ENCODE measurements at places on chromosomes 11 and 22.

GRCh38 chr11:110808248-110808647, 96.0 kb upstream of the ARHGAP20 start:
- DNase-seq, result no peak

GRCh38 chr11:2318707-2319106, 16.9 kb downstream of the TSPAN32 start:
- DNase-seq, result no peak

- no peak for DNase-seq
Observed at GRCh38 chr11:70505331-70505731, 107.0 kb downstream of the CTTN start.

GRCh38 chr11:34976496-34977088, 60.2 kb downstream of the PDHX start:
- no peak for DNase-seq

DNA sequence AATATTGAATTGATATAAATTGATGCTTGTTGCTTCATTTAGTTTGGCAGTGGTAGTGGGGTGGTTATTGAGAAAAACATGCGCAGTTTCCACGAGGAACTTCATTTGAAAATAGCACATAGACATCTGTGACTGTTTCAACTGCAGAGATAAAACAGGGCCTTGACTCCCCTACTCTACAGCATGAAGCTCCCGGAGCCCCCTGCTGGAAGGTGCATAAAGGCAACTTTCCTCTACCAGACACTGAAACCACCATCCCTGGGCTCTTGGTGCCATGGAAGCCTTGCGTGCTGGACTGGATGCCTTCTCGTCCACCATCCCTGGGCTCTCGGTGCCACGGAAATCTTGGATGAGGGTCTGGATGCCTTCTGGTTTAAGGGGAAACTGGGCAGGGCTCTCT, 195.9 kb downstream of the CSNK2A3 start:
- DNase-seq, result no peak

DNA sequence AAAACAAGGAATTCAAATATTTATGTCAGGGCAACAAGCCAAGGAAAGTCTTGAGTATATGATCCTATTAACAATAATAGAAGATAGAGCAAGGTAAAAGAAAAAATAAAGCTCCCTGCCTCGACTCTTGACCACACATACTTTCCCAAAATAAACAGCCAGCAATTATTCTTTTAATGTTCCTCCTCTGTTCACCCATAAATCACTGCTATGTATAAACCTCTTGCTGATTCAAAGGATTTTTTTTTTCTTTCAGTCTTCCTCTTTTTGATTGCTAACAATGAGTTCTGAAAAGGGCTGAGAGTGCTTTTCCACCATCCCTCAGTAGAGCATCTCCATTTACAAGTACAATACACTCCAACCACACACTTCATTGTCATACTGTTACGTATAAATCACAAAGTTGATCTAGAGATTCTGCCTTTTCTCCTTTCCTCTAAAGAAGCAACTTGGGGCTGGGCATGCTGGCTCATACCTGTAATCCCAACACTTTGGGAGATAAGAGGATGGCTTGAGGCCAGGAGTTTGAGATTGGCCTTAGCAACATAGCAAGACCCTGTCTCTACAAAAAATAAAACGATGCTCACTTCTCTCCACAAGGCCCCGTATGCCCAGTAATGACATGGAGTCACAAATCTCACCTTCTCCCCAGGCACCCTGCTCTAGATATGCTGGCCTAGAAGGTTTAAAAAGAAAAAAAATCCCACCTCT, 24.0 kb downstream of the RAB30 start:
- DNase-seq, result no peak

- DNase-seq, result no peak
Observed at GRCh38 chr22:19167106-19167869, 11.2 kb downstream of the SLC25A1 start.

DNA sequence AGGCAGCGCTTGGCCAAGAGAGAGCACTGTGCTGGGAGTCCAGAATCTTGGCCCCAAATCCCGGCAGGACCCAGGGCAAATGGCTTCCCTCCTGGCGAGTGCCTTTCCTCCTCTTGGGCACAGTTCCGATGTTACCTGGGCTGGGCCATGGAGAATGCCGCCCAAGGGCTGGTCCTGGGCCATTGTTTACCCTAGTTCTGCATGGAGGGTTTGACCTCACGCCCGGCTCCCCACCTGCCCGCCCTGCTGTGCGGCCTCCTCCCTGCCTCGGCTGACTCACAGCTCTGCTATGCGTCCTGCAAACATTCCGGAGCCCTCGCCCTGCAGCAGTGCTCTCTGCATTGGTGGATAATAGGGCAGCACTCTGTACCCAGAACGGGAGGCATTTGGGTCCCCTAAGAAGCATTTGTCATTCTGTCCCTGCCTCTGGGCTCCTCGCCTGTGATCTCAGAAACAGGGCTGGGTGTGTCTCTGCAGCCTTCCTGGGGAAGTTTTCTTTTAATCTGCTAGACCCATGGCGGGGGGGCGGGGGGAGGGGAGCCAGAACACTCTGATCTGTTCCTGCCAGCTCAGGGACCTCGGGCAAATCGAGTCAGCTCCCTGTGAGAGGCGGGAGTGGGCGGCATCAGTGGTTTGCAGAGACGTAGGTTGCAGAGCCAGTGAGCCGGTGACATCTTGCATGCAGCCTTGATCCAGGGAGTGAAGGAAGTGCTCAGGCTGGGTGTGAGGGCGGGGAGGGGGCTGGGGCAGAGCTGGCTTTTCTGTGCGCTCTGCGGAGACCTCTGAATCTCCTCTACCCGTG, 32.9 kb upstream of the SMIM38 start:
- DNase-seq, result peak; percentile 52

GRCh38 chr11:69171476-69172240, 15.9 kb downstream of the SMIM38 start:
- no peak for DNase-seq

GRCh38 chr11:60121264-60121663, 32.8 kb downstream of the MS4A2 start:
- no peak for DNase-seq

DNA sequence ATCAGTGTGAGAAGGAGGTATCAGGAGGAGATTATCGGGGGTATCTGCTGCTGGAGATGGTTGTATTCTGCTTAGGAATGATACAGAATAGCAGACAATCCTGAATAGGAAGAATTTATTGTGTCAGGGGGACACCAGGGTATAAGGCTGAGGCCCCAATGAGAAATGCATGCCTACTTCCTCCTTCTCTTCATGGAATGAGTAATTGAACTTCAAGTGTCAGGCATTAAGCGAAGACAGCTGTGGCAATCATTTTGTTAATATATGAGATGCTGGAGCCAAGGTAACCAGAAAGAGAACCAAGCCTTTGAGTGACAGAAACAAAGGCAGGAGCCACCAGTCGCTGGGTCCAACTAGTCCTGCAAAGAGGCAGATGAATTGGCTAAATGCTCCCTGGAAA, 49.1 kb downstream of the KIRREL3 start:
- DNase-seq, result no peak

DNA sequence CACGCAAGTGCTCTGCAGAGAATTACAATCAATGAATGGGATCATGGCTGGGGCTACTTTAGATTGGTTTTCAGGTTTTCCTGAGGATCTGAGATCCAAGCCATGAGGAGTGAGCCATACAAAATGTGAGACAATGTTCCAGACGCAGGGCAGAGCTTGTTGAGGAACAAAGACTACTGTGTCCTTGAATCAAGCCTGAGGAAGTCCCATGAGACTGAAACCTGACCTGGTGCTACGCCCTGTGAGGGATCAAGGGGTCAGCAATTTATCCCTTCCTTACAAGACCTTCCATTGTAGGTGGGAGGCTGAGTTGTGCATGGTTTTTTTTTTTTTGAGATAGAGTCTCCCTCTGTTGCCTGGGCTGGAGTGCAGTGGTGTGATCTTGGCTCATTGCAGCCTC, 2.1 kb downstream of the INCENP start:
- no peak for DNase-seq

GRCh38 chr11:1831338-1832210, 3.2 kb upstream of the SYT8 start:
- DNase-seq, result no peak

DNA sequence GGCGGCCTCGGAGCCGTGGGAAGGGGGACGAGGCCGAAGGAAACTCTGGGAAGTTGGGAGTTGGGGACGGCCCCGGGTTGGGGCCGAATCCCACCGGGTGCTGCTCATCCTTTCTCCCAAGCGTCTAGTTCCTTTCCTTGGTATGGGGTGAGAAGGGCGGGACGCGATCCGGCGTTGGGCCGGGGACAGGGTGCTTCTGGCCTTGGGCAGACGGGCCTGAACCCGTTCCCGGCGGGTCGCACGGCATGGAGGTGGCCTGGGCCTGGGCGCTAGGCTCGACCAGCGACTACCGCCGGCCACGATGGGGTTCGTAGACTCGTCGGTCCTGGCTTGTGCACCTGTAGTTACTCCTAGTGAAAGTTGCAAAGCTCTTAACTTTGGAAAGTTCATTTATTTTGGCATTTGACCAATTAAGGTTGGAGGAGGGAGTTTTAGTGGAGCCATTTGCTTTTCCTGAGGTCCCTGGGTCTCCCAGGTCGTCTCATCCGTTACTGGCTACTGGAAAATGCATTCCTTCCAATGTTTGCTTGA, 1.0 kb downstream of the SYT9 start:
- DNase-seq, result no peak

GRCh38 chr11:133829566-133829965, 15.7 kb downstream of the SPATA19 start:
- no peak for DNase-seq

DNA sequence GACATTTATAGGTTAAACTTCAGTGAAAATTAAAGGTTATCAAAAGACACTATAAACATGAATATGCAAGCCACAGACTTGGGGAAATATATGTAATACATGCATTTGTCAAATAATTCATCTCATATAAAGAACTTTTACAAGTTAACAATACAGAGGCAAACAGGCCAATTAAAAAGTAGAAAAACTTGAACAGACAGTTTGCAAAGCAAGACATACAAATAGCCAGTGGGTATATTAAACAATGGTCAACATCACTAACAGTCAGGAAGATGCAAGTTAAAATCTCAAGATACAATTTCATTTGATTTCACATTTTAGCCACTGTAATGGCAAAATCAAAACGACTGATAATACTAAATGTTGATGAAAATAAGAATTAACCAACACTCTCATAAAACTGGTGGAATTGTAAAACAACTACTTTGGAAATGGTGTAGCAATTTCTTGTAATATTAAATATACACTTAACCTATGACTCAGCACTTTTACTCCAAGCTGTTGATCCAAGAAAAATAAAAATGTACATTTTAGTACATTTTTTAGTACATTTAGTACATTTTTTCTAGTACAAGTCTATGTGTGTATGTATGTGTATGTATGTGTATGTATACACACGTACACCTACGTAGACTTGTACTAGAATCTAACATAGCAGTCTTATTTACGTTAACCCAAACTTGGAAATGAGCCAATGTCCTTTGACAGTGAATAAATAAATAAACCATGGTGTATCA, 62.8 kb downstream of the LRRC74B start:
- no peak for DNase-seq

GRCh38 chr11:47051217-47051616, 114.7 kb downstream of the CSTPP1 start:
- DNase-seq, result no peak

DNA sequence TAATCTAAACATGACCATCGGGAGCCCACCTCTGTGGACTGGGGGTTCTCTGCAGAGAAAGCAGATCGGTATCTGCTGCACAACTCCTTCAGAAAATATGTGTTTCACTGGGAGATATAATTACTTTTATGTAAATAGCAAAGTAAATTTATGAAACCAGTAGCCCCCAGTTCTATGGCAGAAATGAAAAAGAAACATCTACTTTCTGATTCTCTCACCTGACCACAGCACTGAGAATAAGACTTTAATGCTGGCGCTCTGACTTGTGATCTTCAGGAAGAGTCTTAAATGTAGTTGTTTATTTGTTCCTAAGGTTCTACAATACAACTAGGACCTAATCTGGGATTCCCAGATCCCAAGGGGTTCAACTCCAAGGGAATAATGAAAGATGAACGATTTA, 518.0 kb downstream of the DLG2 start:
- no peak for DNase-seq

DNA sequence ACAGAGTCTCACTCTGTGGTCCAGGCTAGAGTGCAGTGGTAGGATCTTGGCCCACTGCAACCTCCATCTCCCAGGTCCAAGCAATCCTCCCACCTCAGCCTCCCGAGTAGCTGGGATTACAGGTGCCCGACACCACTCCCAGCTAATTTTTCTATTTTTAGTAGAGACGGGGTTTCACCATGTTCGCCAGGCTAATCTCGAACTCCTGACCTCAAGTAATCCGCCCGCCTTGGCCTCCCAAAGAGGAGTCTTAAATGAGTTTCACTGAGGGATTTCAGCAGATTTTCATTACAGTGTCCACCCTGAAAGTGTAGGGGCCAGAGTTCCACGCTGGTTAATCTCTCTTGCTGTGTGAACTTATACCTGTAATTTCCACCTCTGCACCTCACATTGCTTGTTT, 412 bp upstream of the RPS3 start:
- no peak for DNase-seq

GRCh38 chr22:46902998-46903916, 140.8 kb downstream of the TBC1D22A start:
- no peak for DNase-seq

DNA sequence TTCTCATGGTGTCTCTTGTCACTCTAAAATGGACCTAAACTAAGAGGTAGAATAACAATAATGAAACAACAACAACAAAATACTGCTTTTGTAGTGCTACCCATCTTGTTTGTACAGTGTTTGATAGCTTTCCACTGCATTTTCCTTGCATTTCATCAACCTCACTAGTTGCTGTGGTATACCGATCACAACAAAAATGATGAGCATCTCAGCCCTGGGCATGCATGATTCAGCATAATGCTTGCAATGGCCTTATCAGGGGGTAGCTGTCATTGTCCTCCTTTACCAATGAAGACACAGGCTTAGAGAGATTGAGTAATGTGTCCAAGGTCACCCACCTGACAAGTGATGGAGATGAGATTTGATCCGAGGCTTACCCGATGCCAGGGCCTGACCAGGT, 682.5 kb downstream of the NTM start:
- DNase-seq, result no peak

DNA sequence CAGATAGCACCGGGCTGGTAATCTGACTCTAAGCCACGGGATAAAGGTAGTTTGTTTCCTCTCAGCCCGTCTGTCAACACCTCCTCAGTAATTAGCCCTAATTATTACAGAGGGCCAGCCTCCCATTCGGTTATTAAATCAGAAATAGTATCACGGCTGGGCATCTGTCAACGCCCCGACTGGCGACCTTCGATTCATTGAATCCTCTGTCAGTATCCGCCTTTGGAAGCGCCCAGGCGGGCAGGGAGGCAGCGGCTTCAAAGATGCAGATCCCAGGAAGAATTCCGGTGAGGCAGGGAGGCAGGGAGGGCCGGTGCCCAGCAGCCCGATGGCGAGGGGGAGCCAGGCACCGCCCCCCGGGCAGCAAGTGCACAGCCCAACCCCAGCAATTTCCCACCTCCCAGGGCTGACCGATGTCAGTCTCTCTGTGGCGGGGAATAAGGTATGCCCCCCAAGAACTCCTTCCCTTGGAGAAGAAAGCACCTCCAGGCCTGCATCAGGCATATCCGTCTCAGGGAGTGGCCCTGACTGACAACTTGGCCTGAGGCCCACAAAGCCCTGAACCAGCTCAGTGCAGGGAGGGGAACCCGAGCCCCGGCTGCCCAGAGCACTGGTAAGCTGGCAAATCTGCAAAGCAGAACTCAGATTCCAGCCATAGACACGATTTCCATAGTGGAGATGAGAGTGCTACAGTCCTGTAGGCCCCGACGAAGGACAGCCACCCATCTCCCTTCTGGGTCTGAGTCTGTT, 11.4 kb downstream of the GNB1L start:
- no peak for DNase-seq

All from stimulated activated CD4-positive, alpha-beta T cell treated with anti-CD3 and anti-CD28 coated beads, TNF-alpha, amount 100 ng/mL, for 48 hours (primary cell).